Mammary microvascular endothelial cell (primary cell): ENCODE measurements at places on chromosomes 4 and X. TPM values are rescaled to one million over a fixed set of nuclear protein-coding genes. Genes with fewer than 3 reads are reported as not detected.

The MTNR1A gene
- not detected in 2 replicates for total RNA-seq

The HAND2 gene
- not detected in 2 replicates for total RNA-seq

The WNK3 gene
- total RNA-seq = 0.15 and 0.33 TPM in 2 replicates

The MAGEB10 gene
- not detected in 2 replicates for total RNA-seq

The DIPK2B gene
- total RNA-seq = 153 and 154 TPM in 2 replicates

The GNRHR gene
- not detected in 2 replicates for total RNA-seq

The P2RY10 gene
- not detected in 2 replicates for total RNA-seq

The HTRA3 gene
- total RNA-seq = 2.3 and 6.3 TPM in 2 replicates

The SUPT20HL2 gene
- not detected in 2 replicates for total RNA-seq

The SLC6A8 gene
- 1.4 and 2.0 TPM in 2 replicates for total RNA-seq

The GAGE12E gene
- total RNA-seq = not detected in 2 replicates

The PABPC1L2B gene
- not detected in 2 replicates for total RNA-seq

The CNGA1 gene
- not detected in 2 replicates for total RNA-seq

The DMD gene
- total RNA-seq = 0.98 and 1.3 TPM in 2 replicates

The BST1 gene
- total RNA-seq = 58.4 and 61.7 TPM in 2 replicates

The ZFX gene
- 28.8 and 61.3 TPM in 2 replicates for total RNA-seq

The NMU gene
- 4.5 and 6.7 TPM in 2 replicates for total RNA-seq

The ZCCHC12 gene
- 0.33 TPM in 1 of 2 replicates, not detected in the other for total RNA-seq
